KBM-7 (cell line): ENCODE measurements at places on chromosomes 1 and 21.

DNA sequence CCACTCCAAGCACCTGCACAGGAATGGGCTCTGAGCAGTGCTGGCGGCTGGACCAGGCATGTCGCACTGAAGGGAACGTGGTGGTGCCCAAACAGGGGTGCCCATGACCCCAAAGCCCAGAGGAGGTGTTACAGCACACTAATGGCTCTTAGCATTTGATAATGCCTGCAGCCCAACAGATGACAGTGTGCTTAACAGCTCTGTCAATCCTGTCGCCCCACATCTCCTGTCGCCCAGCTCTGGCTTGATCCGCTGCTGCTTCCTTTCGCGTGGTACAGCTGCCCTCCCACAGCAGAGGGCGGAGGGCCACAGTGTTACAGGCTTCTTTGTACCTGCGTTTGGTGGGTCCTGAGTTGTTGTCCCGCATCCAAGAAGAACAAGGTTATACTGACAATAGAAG is 32.2 kb upstream of the CR1L start:
- no peak for DNase-seq

GRCh38 chr1:26692211-26692792 is 3.5 kb upstream of the ARID1A start:
- DNase-seq, result peak; percentile 95

DNA sequence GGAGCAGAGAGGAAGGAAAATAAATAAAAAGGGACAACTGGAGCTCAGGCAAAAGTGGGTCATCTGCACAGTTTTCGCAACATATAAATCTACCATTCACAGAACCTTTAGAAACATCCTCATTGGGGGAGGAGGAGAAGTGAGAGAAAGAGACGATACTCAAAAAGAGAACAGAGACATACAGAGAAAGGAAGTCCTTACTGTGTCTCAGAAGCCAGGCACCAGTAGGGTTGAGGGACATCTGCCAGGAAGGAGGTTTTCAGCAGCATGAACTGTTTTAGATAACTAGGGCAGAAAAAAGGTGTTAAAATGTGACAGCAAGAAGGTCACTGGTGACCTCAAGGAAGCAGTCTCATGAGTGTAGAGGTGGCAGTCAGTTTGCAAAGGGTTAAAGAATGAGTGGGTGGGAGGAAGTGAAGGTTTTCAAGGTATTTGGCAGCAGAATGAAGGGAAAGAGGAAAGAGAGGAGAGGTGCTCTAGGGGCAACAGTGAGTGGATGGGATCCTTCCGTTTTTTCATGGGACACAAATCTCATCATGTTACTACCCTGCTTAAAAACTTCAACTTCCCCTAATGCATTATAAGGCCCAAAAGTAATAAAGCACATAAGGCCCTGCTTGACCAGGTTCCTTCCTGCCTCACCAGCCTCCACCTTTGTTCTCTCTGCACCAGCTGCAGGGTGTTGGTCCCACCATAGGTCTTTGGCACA is 9.5 kb downstream of the JAK1 start:
- DNase-seq, result peak; percentile 71

DNA sequence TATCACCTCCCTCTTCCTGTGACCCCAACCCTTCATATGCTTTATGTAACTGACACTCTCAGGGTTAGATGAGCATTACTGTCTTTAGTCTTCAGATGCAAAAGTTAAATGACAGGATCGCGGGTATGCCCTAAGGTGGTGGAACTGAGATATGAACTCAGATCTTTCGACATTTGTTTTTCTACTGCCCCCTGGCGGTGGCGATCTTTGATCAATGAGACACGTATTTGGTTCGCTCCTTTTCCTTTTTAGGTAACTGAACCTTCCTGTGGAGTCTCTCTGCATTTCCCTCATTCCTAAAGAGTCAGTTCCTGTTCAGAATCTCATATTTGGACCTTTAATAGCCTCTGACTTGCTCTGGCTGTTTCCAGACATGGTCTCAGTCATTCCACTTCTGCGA is 47.8 kb upstream of the ZP4 start:
- DNase-seq, result peak; percentile 16

- no peak for DNase-seq
These were observed 54.1 kb upstream of the ABCG1 start for GRCh38 chr21:42164818-42165217.
